Posterior vena cava (tissue), 2 donors: ENCODE measurements at places on chromosomes 3 and 15. TPM values are rescaled to one million over a fixed set of nuclear protein-coding genes. Genes with fewer than 3 reads are reported as not detected.

DNA sequence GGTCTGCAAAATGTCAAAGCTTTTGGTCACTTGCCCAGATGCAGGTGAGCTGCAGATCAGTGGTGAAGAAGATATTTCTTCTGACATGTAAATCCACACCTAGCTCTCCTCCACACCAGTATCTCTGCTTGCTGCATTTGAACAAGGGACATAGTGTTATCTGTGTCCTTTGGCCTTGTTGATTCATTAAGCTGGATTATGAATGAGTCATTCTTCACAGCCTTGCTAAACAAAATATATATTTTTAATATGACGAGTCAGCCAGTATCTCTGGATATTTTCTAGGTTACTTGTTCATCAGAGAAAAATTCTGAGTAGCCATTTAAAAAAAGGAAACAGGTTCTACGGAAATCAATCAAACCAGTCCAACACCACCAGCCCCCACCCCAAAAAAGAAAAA, 190.6 kb upstream of the ADAMTS9 start:
- no peak for DNase-seq

DNA sequence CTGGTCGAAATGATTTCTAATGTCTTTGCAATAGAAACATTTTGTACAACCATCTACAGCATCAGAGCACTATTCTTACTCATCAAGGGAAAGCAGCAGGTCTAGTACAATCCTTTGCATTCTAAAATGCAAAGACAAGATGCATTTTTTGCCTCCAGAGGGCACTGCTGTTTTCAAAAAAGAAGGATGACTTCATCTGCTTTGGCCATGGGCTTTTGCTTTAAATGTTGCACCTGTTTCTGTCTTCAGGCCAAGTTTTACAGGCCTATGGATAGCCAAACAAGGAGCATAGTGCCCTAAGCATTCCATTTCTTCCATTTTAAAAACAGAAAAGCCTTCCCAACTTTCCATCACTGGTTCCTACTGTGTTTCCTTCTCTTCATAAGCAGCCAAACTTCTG, 3.4 kb downstream of the PARP9 start:
- no peak for DNase-seq

GRCh38 chr15:70281261-70281810, 183.6 kb upstream of the TLE3 start:
- no peak for DNase-seq

DNA sequence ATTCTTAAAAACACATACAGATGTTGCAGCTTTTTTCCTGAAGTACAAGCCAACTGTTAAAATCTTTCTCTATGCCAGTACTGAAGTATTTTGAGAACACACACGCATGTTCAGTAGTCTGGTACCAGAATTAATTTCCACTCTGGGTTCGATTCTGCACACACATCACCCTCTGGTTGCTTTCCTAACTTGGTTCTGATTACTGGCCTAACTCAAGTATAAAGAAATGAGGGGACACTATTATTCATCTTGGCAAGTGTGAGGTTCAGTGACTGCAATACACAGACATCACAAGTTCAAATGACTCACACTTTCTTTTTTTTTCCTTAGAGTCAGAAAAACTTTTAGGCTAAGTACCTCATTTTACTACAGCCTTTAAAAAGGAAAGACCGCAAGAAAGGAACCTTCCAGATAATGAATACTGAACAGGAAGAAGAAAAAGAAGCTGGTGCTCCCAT, 37.4 kb upstream of the LDHAL6B start:
- no peak for DNase-seq

- DNase-seq, result no peak
These were observed 208.1 kb downstream of the MINAR1 start for GRCh38 chr15:79640206-79640605.

GRCh38 chr15:42137461-42138261, 18.8 kb downstream of the PLA2G4F start:
- peak; percentile 70 for DNase-seq

DNA sequence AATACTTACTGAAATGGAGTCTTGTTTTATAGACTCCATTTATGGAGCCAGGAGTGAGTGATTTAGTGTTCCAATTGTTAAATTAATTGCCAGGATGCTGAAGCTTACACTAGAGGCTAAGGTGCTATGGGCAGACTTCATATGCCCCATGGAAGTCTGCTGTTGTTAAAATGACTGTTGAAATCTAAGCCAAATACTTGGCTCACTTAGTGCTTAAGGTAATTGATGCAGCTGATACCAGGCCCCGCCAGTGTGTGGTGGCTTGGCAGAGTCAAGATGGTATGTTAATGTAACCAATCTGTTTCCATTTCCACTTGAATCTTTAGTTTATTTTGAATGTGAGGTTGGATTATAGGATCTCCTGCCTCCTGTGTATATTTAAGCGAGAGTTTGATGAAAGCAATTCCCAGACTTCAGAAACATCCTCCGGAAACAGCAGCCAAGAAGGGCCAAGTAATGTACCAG, 187.1 kb downstream of the ITPR1 start:
- DNase-seq, result no peak

DNA sequence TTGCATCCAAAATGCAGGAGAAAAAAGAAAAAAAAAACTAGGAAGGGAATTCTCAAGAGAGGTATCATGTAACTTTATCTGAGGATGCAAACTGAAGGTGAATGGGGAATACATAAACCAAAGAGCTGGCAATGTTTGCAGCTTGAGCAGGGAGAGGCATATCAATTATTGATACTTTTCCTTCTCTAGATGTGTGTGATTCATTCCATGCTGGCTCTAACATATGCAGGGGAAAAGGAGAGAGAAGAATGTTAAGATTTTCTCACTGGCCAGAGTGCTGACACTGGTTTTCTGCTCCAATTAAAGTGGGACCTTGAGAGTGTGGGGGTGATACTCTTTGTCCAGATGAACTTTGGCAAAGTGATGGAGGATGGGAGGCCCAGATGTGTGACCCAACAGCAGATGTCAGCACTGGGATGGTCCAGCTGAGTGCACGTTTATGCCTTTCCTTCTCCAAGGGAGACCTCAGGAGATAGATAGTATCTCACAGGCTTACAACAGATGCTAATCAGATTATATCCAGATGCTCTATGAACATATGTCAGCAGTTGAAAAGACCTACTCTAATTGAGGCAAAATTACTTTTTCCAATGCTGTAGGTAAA, 50.0 kb upstream of the PSMD6 start:
- DNase-seq, result no peak

DNA sequence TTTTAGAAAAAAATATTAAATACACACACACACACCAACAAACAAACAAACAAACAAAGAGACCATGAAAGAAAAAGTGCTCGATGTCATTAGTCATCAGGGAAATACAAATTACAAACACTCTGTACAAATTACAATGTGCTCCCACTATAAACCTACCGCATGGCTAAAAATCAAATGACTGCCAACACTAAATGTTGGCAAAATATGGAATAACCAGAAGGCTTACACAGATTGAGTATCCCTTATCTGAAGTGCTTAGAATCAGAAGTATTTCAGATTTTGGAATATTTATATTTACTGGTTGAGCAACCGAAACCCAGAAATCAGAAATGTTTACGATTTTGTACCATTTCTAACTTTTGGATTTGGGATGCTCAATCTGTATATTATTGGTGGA, 33.4 kb downstream of the CDV3 start:
- DNase-seq, result no peak

- peak; percentile 9 for DNase-seq
These were observed 138.2 kb upstream of the HACD2 start for GRCh38 chr3:123723070-123723469.

DNA sequence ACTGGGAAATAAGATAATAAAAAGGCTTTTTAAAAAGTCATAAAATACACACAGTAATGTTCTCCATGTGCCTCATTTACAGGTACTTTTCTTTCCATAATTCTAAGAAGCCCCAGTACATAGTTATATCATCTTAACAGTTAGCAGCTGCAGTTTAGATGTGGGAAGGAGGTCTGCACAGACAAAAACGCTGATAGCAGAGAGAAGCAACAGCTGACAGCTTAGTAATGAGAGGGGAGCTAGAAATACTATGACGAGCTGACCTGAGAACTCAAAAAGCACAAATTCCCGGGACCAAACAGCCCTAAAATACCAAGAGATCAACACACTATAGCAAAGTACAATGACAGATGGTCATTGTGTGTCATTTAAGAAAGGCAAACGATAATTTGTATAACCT, 36.7 kb upstream of the ARHGEF3 start:
- DNase-seq, result no peak

DNA sequence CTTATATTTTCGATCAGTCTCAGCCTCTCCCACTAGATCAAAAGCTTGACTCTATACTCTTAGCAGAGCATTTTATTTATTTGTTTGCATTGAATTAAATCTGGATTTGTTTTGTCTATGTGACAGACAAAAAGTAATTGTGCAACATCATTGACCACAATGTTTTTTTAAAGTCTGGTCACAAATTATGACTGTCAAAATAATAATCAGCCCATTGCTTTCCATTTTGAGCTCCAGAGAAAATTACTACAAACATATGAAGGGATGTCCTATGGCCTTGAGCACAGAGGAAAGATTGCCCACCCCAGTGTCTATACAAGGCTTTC, 82.3 kb downstream of the FSIP1 start:
- no peak for DNase-seq

DNA sequence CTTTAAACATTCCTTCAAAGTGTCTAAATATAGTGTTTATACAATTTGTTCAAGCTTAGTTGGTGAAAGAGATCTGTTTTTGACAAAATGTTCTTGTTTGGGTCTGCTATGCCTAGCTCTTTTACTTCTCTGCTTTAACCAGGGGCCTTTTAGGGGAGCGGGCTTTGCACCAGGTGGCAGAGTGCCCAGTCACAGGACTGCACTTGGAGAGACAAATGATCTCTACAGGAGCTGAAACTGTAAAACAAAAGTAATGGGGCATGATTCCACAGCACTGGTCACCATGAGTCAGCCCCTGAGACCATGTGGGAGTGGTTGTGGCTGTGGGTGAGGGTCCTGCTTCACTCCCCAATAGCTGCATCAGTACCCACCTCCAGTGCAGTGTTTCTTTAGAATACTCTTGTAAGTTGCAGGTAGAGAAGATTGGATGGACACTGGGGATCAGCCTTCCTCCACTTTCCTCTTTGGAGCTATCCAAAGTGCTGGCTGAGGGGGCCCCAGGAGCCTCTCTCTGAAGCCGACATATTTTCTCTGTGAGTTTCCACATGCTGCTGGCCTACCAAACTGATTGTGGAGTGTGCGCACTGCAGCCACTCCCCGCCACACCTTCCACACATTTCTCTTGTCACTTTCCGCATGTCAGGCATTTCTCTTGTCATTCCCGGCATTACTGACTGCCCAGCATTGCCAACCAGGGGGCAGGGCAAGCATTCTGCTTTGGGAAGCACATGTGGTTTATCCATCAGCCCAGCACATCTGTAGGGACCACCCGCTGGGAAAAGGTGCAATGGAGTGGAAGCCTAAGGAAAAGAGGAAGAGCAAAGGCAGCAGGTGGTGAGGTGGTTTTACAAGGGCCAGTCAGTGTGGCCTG, 110.0 kb downstream of the EPHB1 start:
- DNase-seq, result no peak

DNA sequence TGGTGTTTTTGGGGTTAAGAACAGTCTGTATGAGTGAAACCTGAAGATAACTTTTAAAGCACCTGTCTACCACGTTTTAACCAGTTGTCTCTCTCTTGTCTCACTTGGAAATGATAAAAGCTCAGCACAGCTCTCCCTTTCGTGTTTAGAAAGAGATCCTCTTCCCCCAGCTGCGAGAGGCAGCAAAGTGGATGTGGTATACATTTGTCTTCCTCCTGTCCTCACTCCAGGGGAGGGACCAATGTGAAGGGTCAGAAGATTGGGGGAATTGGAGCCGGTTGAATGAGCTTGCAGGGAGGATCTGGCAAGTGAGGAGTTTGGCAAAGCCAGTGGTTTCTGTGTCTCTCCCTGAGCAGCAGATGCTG, 14.6 kb downstream of the SMAD6 start:
- DNase-seq, result no peak

- DNase-seq, result no peak
These were observed 285.3 kb downstream of the FAM43A start for GRCh38 chr3:194971009-194971408.

DNA sequence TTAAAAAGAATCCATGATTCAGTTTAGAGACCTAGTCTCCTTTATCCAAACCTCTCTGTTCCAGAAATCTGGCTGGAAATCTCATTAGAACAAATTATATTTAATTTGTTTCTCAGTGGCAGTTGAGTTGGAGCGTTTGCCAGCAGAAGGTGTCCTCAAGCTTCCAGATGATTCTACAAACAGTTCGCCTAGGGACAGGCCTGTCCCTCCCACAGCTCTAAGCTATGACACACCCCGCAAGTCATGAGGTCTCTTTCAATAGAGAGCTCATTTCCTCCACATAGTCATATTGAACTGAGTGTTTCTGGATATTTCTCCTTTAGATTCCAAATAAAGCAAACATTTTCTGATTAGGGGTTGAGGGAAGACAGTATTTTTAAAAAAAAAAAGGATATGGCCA, 230.3 kb downstream of the ATP8B4 start:
- no peak for DNase-seq

DNA sequence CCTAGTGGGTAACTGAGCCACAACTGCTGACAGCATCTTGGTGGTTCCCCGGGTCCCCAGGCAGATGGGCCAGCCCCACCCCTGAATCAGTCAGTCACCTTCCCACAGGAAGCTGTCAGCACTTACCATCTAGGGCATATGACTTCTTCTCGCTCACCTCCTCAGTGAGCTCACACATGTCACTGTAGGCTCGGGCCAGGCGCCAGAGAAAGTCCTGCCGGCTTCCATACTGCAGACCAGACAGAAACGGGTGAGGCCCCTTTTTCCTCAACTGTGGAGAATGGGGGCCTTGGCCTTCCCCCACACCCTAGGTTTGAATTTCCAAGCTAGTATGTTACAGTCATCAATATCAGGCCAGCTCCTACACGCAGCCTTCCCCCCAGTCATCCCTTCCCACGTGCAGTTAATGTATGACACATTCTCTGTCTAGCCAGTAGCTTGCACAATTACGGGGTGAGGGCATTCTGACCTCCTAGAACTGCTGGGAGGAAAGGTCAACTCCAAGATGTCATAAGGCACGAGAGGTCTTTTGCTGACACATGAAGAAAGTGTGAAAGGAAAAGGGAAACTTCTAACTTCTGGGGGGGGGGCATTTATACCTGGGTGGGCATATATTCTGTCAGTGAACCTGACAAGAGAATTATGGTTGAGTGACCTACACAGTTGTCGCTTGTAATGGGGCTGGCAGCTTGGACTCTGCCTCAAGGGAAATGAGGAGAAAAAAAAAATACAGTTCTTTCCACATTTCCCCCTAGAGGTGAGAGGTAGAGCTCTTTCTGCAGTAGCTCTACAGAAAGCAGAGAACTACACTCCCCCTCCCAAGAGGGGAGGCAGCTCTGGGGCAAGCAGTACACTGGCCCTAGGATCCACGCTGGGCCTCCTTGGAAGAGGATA, 10.9 kb downstream of the RMDN3 start:
- DNase-seq, result no peak

- DNase-seq, result peak; percentile 32
These were observed 32.3 kb downstream of the STOML1 start for GRCh38 chr15:73959801-73960200.

DNA sequence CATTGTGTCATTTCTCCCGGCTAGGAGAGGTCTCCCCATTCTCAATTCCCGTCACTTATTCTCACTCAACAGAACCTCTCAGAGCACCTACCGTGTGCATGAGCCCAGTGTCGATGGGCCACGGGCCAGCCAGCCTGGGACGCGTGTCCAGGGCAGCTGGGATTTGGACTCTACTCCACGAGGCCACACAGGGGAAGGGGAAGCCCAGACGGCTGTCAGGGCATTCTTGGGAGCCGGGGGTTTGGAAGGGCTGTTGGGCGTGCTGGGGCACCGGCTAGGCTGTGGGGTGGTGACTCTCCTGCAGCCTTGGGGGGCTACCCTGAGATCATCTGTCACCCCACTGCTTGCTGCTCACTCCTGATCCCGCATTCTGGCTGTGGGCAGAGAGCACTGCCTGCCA, 41.7 kb upstream of the PCSK6 start:
- DNase-seq, result no peak

ARGFX gene
- total RNA-seq, result not detected

IL17RB gene
- total RNA-seq, result 0.33 TPM

TICRR gene
- 0.10 TPM for total RNA-seq
